ENCODE measurements at places on chromosomes 5 and 9.

GRCh38 chr9:91948597-91949391, 1.2 kb downstream of the ROR2 start:
- DNase-seq, result no peak

DNA sequence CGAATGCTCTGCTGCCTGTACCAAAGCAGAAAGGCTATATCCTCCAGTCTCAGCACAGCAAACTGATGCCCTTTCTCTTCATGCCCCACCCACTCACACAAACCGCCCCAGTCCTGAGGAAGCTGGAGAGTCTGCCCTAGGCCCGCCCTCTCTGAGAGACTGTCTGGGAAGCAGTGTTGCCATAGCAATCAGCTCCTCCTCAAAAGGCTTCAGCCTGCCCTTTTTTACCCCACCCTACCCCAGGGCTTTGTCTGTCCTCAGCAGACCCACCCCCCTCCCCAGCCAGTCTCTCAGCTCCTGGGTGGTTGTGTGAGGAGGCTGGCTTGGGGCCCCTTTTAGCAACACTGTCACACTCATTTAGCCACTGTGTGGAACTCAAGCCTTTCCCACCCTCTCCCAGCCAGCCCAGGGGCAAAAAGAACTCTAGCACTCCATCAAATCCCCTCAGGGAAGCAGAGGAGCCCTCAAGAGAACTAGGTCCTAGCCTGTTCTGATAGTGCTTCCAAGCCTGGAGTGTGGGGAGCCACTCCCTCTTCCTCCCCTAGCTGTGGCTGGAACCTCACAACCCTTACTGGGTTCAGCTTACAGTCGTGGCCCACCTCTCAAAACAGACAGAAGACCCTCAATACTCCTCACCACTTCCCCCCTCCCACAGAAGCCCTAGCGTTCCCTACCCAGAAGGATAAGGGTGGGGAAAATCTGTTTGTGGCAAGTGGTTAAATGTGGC, 1.4 kb downstream of the ATOSB start:
- no peak for DNase-seq

DNA sequence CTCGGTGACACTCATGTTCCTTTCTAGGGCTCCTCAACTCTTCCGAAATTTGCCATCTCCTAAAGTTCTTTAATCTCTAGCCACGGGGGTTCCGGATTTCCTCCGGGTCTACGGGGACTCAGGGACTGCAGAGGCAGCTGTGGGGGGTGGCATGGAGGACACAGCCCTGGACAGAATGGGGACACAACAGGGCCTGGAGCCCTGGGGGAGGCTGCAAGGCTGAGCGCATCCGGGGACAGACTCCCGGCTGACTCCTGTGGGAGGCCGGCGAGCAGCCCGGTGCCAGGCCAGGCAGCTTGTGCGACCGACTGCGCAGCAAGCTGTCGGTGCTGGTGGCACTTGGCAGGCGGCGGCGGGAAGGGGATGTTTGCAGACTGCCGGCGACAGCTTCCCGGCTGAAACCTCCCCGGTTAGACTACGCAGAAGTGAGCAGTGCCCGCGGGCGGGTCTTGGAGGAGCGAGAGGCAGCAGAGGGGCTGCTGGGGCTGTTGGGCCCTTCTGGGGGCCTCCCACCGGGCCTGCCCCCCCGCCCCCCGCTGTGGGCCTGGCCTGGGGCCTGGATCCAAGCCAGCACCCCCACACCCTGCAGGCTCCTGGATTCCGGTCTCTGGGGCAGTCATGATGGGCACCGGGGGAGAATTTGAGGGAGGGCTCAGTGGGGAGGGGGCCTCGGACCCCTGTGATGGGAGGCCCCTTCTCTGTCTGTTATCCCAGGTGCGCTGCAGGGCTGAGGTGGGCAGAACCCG, 28.7 kb upstream of the UBAC1 start:
- no peak for DNase-seq

DNA sequence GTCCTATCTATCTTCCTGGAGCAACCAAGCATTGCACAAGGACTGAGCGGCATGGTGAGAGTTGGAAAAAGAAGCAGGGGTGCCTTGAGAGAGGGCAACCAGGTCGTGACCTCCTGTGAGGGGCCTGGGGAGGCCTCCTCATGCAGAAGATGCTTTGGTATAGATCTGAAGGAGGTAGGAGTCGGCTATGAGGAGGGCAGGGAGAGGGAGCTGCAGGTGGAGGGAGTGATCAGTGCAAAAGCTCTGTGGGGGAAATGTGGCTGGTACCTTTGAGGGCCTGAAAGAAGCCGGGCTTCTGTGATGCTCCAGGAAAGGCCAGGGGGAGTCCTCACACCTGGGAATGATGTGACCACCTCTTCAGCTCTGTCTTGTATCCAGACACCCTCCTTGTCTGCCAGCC, 3.6 kb upstream of the SLC25A48 start:
- no peak for DNase-seq

GRCh38 chr9:14270358-14271092, 43.4 kb downstream of the NFIB start:
- no peak for DNase-seq

- no peak for DNase-seq
Measured at GRCh38 chr5:2985718-2986117, 234.2 kb upstream of the IRX2 start.

- DNase-seq, result no peak
Measured at GRCh38 chr5:156913719-156914370, 49.2 kb downstream of the TIMD4 start.

DNA sequence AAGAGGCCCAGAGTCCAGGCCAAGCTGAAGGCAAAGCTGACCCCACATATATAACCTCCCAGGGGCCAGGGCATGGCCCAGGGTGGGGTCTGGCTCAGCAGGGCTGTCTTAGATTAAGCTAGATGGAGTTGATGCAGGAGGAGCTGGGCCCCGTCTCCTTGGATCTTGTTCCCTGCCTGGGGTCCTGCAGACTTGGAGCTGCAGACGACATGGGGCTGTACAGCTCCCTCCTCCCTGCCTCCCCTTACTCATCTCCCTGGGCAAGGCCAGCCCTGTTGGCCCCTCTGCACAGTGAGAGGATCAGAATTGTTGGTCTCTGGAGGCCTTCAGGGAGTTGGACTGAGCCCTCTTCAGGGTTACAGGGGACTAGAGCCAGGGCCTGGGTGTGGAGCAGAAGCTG, 134.9 kb downstream of the RGS3 start:
- DNase-seq, result no peak

DNA sequence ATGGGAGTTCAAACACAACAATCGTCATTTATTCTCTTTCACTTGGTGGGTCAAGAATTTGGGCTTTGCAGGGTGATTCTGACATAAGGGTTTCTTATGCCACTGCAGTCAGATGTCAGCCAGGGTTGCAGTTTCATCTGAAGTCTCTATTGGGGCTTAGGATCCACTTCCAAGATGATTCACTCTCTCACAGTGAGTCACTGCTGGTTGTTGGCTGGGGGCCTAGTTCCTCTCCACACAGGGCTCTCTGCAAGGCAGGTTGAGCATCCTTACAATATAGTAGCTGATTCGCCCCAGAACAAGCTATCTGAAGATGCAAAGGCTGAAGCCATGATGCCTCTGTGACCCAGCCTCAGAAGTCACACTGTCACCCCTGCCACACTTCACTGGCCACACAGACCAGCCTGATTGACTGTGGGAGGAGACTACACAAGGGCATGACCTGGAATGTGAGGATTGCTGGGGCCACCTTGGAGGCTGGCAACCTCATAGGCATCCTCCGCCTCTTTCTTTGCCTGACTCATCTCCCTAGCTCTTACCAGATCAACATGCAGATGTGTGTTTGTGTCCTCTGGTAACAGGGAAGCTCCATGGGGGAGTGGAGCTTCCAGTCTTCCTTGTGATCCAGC, 4.5 kb upstream of the CARD19 start:
- DNase-seq, result peak; percentile 41

DNA sequence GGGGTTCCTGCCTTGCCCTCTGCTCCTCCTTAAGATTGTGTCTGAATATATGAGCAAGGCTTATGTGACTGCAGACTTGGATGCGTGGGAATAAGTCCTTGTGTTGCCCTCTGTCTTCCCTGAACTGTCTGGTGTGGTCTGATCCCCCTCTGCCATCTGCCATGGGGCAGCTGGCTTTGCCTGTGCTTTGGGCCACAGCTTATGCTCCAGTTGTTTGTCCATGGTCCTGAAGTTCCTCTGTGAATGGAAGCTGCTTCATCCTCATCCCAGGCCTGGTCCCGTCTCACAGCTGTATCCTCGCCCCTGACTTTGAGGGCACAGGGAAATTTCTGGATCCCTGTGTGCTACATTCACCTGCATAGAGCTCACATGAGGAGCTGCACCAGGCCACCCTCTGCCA, 14.7 kb downstream of the IL31RA start:
- no peak for DNase-seq

DNA sequence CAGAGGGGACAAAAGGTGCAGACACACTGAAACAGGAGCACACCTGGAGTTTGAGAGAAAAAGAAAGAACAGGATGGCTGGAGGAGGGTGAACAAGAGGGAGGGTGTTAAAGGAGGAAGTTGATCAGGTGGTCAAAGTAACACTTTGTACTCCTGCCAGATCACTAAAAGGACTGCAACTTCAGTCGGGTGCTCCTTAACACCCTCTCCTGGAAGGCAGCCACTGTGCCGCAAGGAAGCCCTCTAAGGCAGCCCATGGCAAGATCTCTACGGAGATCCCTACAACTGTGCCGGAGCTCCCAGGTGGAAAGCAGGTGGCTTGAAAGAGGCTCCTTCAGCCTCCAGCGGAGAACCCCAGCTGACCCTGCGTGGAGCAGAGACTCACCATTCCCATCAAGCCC, 124.4 kb upstream of the MSX2 start:
- no peak for DNase-seq

- DNase-seq, result no peak
Measured at GRCh38 chr9:117091529-117091928, 323.3 kb downstream of the ASTN2 start.

DNA sequence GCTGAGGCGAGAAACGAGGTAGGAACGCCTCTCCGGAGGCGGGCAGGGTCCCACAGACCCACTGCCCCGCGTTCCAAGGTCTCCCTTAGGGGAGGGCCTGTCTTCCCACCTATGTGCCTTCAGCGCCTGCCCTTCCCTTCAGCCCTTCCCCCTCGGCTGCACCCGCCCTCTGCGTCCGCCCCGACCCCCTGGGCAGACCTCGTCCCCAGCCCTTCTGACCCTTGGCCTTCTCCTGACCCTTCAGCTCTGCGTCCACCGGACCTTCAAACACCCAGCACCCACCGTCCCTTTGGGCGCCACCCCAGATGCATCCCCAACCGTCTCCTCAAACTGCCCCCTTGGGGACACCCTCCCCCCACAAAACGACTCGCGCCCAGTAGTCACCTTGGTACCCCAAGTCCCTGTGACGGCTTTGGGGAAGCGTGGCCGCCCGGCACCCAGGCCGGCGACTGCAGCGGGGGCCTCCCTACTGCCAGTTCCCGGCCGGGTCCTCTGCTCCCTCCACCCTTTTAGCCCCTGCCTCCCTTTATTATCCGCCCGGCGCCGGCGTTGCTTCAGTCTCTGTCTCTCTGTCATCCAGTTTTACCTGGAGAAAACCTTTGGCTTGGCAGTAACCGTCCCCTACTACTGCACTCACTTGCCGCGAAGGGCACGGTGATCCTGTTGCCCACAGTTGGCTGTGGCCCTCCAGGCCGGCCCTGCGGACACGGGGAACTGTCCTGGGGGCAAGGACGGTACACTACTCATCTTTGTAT, 421 bp downstream of the RUSC2 start:
- DNase-seq, result peak; percentile 26

GRCh38 chr9:135179976-135180375, 92.5 kb downstream of the OLFM1 start:
- no peak for DNase-seq

DNA sequence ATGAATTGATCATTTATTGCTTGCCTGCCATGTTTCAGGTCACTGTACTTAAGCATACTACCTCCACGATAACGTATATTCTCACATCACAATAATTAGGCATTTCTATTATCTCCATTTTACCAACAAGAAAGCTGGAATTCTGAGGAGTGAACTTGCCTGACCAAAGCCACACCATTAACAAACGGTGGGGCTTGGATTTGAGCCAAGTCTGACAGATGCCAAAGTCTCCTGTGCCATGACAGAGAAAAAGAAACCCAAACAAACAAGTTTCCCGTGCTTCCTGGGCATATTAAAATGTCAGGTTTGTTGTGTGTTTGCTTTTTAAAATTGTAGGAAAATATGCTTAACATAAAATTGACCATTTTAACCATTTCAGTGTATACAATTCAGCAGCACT, 40.8 kb upstream of the KCNV2 start:
- no peak for DNase-seq

- DNase-seq, result peak; percentile 14
Measured at GRCh38 chr5:33507426-33507825, 66.7 kb downstream of the TARS1 start.

All from HS-27A (cell line).